ENCODE measurements at places on chromosomes 1 and 21. TPM values are rescaled to one million over a fixed set of nuclear protein-coding genes. Genes with fewer than 3 reads are reported as not detected.

Gene TP73
- total RNA-seq, result 1.4 TPM

DNA sequence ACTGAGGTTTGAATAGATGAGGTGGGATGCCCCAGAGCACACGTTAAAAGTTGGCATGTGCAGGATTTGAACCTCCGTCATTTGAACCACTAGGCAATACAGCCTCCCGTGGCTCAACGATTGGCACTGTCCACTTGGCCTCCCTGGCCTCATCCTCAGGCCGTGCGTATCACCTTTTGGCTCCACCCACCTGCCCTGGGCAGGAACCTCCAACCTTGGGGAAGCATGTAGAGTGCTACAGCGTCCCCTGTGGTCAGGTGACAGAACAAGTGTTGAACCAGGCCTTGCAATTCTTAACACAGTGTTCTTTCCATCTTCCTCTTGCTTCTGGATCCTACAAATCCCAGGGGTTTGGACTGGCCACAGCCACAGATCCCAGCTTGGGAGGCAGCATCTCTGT, 112.6 kb downstream of the PAX7 start:
- H3K27me3 ChIP-seq, result peaks cover 64% of the 10 kb centered on the region
- H3K4me1 ChIP-seq, result no peaks in the 10 kb centered on the region
- H3K27ac ChIP-seq, result no peak overlapping the region
- H3K4me3 ChIP-seq, result no peak overlapping the region

Gene FAM43B
- total RNA-seq, result 0.59 TPM

- no peaks in the 10 kb centered on the region for H3K36me3 ChIP-seq
- H3K4me1 ChIP-seq, result peaks cover 37% of the 10 kb centered on the region
- H3K27ac ChIP-seq, result peak overlapping the region; percentile 94
- no peak for DNase-seq
- H3K4me3 ChIP-seq, result peak overlapping the region; percentile 30
Measured at GRCh38 chr1:171220081-171220420, 28.2 kb upstream of the FMO1 start.

DNA sequence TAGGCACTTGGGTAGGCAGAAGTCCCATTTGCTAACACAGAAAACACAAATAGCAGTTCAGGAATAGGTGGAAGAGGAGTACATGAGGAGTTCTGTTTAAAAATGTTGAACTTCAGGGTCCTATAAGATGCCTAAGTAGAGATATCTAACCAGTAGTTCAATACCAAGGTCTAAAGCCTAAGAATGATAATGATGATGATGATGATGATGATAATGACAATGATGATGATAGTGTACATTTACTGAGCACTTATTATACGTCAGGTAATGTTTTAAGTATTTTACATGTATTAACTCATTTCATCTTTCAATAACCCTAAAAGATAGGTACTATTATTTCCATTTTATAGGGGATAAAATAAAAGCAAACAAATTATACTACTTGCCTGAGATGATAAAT, 50.1 kb downstream of the GDAP2 start:
- no peak for DNase-seq
- no peak overlapping the region for H3K4me3 ChIP-seq
- peaks cover 36% of the 10 kb centered on the region for H3K36me3 ChIP-seq
- H3K27ac ChIP-seq, result no peak overlapping the region
- H3K4me1 ChIP-seq, result no peaks in the 10 kb centered on the region

DNA sequence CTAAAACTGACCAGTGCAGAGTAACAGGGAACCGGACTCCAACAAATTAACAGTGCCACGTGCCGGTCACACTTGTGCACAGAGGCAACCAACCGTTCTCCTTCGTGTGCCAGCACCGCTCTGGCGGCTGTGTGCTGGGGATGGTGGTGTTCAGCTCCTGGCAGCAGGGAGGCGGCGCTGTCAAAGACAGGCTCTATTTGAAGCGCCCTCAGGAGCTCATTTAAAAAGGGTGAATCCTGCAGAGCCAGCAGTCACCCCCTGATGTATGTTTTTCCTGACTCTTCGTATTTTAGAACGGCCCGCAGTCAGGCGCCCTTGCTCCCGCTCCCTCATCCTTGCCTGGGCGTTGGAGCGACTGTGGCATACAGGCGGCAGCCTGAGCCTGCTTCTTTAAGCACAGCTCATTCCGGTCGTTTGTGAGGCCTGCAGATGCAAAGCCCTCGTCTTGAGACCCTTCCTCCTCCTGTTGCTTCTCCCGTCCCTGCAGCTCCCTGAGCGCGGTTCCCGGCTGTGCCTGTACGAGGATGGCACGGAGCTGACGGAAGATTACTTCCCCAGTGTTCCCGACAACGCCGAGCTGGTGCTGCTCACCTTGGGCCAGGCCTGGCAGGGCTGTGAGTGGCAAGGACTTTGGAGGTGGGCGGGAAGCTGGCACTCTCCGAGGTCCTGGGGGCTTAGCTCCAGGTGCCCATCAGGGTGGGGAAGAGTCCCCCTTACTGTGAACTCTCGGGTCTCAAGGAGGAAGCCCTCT, 1.1 kb downstream of the DFFB start:
- no peak overlapping the region for H3K27ac ChIP-seq
- H3K36me3 ChIP-seq, result peaks cover 9% of the 10 kb centered on the region
- no peak for DNase-seq
- peak overlapping the region; percentile 97 for H3K4me3 ChIP-seq

Gene TMEM234
- total RNA-seq, result 32.9 TPM
